GM03348 (cell line): ENCODE measurements at places on chromosomes 6 and 20.

DNA sequence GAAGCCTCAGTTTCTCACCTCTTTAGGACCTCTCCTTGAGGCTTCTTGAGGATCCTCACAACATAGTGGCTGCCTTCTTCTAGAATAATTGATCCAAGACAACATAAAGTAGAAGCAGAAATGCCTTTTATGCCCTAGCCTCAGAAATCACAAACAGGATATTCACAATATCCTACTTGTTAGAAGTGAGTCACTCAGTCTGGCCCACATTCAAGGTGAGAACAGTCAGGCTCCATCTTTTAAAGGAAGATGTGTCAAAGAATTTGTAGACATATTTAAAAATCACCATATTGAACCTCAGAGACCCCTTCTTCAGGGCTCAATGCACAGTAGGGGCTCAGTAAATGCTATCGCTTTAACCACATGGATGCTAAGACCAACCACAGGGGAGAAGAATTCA lies 20.8 kb upstream of the FAM83D start:
- no peak for DNase-seq

- no peak for DNase-seq
Observed at GRCh38 chr6:156826290-156826955, 49.2 kb downstream of the ARID1B start.

DNA sequence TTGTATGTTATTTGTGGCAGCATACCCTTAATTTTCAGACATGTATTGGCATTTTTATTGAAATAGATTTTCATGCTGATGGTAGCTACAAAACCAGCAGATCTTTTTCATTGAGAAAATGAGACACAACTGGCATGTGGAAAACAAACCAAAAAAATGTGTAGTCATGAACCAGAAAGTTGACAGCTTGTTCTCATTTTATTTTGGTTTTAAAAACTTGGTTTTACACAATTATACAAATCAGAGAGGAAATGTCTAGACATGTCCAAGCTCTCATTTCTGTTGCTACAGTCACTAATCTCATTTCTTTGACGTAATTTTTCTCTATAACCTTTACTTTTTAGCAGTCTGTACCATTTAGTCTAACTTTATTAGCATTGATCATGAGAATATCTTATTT lies 85.4 kb downstream of the GRIK2 start:
- DNase-seq = no peak

DNA sequence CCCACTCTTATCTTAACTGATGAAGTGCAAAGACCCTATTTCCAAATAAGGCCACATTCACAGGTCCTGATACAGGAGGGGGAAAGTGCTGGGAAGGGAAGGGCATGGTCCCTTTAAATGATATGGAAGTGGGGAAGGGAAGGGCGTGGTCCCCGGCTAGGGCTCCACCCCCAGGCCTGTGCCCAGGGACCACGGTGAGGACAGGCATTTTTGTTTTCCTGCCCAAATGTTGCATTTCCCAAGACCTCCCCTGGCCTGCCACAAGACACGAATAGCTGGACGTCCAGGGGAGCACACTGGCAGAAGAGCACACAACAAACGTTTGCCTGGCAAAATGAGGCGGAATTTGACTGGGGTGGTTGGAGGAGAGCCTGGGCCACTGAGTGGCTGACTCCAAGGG lies 16.1 kb upstream of the HFE start:
- DNase-seq = no peak

DNA sequence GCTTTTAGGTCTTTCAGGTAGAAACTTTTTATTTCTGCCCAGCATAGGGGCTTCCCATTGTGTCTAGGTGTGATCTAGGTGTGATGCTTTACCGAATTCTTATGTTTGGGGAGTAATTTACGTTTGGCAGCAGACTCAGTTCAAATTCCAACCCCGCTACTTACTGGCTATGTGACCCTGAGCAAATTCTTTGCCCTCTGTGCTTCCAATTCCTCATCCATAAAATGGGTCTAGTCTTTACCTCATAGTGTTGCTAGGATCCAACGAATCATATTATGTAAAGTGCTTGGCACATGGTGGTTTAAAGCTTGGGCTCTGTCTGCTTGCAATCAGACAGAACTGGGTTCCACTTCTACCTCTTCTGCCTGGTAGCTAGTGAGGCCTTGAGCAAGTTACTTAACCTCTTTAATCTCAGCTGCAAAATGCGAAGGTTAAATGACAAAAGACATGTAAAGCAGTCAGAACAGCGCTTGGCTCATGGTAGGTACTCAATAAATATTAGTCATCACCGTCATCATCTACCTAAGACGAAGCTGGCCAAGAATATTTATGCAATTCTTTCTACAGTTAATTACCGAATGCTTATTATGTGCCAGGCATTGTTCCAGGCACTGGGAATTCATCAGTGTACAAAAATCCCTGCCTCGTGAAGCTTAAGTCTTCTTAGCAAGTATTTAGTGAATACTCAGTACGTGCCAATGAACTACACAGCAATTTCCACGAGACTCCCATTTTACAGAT lies 1.0 kb downstream of the NSFL1C start:
- no peak for DNase-seq

GRCh38 chr20:1707588-1708449 lies 50.2 kb upstream of the SIRPG start:
- DNase-seq = no peak

GRCh38 chr20:24586523-24586840 lies 117.1 kb downstream of the SYNDIG1 start:
- no peak for DNase-seq

DNA sequence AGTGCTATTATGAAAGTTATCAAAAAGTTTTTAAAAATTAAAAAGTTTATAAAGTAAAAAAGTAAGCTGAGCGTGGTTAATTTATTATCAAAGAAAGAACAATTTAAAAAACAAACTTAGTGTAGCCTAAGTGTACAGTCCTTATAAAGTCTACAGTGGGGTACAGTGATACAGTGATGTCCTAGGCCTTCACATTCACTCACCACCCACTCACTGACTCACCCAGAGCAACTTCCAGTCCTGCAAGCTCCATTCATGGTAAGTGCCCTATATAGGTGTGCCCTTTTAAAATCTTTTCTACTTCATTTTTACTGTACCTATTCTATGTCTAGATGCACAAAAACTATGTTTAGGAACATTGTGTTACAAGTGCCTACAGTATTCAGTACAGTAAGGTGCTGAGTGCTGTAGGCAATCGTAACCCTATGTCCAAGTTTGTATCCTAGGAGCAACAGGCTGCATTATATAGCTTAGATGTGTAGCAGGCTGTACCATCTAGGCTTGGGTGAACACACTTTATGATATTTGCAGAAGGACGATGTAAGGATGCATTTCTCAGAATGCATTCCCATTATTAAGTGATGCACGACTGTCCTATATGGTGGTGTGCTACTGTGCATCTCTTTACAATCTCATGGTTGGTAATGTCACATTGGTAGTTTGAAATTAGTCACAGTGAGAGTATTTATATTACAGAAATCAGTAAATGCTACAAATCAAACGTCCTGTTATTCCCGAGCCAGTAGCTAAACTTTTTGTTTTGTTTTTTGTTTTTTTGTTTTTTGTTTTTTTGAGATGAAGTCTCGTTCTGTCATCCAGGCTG lies 158.3 kb downstream of the GMPR start:
- DNase-seq = no peak

GRCh38 chr6:54299542-54300269 lies 8.5 kb upstream of the TINAG start:
- peak; percentile 52 for DNase-seq

- no peak for DNase-seq
Observed at GRCh38 chr6:116884530-116884929, 7.5 kb downstream of the RFX6 start.

GRCh38 chr6:16183187-16183664 lies 54.3 kb downstream of the MYLIP start:
- peak; percentile 62 for DNase-seq

- DNase-seq = no peak
Observed at GRCh38 chr20:24102290-24102689, 113.7 kb upstream of the GGTLC1 start.

GRCh38 chr20:17495826-17496225 lies 35.4 kb downstream of the BFSP1 start:
- DNase-seq = no peak

DNA sequence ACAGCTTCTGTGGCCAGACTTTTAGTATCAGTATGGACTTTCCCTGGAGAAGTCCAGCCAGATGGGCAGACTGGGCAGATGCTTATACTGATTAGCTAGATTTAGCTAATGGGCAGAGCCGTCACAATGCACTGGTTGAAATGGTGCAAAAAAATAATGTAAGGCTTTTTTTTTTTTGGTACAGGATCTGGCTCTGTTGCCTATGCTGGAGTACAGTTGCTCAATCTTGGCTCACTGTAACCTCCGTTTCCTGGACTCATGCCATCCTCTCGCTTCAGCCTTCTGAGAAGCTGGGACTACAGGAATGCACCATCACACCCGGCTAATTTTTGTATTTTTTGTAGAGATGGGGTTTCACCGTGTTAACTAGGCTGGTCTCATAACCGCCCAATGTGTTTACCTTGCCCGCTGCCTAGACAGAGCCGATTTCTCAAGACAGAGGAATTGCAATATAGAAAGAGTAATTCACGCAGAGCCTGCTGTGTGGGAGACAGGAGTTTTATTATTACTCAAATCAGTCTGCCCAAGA lies 16.4 kb upstream of the KIFC1 start:
- DNase-seq = peak; percentile 42

DNA sequence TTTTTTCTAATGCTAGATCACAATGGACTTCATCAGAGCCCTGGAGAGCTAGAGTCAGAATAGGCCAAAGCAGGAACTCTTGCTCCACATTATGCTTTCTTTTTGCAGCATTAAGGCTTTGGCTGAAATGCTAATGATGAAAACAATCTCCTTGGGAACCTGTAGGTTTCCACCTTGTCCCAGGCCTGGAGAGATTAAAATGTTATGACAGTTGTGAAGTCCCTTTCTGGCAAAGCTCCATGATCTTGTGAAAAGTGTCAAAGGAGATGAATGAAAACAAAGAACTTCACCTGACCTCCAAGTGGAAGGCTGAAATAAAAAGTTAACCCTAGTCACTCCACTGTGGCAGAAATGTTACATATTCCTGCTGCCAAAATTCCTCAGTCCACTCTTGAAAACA lies 64.0 kb upstream of the LRRC1 start:
- no peak for DNase-seq

- DNase-seq = no peak
Observed at GRCh38 chr20:48205786-48206185, 420.5 kb upstream of the SULF2 start.

DNA sequence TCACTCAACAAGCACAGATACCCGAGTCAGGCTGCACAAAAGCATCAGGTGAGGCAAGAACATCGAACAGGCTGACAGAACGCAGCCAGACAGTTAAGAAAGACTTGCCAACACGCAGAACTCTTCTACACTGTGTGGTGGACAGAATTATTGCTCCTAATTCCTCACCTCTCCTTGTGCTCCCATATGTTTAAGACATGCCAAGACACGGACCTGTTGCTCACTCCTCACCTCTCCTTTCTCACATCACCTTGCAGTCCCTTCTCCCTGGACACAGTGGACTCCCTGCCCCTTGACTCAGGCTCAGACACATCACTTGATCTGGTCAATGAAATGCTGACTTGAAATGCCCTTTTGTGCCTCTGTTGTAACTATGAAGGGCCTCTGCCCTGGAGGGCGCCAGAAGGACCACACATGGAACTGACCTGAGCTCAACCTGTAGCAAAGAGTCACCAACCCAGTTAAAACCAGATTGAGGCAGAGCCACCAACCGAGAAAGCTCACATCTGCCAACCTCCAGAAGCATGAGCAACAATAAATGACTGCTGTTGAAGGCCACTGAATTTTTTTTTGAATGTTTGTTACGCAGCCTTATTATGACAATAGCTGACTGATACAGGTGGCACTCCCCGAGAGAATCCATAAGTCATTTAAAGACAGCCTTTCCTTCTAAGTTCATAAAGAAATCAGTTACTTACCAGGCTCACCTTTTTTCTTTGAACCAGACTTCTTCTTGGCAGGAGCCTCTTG lies 24.0 kb downstream of the RRBP1 start:
- DNase-seq = no peak

DNA sequence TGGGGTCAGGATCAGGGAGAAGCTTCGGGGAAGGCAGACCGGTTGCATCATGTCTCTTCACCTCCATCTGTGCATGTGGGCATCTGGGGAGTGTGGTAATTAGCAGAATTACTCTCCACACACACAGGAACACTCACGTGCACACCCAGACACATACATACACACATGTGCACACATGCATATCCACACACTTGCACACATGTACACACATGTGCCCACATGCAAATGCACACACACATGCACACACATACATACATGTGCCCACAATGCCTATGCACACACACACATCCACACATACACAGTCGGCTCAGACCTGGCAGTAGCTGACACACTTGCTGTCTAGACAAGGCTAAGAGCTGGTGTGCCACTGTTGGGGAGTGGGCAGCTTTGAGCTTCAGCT lies 212.3 kb upstream of the PMEPA1 start:
- DNase-seq = no peak

DNA sequence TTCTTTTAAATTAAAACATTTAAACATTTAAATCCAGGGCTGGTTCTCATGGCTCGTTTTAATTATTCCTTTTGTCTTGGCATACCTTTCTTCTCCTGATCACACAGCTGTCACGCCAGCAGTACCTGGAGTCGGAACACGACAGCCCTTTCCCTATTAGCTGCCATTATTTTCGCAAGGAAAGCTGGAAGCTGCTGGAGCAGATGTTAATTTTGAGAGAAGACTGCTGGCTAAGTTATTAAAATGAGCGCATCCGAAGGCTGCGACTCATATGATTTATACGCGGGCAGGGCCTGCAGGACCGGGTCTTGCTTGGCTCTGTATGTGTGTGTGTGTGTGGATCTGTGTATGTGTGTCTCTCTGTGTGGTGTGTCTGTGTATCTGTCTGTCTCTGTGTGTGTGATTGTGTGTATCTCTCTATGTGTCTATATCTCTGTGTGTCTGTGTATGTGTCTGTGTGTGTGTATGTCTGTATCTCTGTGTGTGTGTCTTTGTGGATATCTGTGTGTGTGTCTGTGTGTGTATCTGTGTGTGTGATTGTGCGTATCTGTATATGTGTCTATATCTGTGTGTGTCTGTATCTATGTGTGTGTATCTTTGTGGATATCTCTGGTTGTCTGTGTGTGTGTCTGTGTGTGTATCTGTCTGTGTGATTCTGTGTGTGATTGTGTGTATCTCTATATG lies 191.5 kb downstream of the CDH4 start:
- no peak for DNase-seq

DNA sequence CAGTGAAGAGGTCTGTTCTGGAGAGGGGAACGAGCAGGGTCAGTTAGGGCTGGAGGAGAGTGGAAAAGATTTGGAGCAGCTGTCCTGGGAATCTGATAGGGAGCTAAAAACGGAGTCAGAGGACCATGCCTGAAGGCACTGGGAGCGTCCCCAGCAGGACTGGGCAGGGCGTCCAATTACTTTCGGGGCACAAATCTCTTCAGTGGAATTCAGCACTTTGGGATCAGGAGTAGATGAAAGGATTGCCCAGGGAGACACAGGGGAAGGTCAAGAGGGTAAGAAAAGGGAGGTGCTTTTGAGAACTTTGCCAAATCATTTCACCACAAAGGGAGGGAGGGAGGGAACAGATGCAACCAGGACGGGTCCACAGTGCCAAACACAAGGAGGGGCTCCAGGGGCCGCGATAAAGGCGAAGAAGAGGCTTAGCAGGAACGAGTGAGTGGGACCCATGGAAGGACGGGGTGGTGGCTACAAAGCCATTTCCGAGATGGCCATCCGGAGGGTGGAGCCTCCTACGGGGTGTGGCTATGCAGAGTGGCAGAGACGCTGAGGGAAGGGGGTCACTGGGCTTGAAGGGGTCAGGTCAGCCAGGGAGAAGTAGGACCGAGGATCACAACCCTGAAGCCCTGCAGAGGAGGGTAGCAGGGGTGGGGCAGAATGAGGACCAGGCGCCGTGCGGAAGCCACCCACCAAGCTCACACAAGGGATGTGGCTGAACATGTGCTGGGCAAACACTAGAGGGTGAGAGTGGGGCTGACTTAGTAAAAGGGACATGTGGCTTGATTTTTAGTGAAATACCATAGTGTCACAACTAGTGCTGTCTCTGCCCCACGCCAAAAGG lies 180.0 kb upstream of the RREB1 start:
- no peak for DNase-seq
